Ovary (tissue), 10 donors: ENCODE measurements at places on chromosomes 13 and 19. TPM values are rescaled to one million over a fixed set of nuclear protein-coding genes. Genes with fewer than 3 reads are reported as not detected.
A peak's percentile ranks its signal among the peaks of the same experiment; 100 is the strongest.

DNA sequence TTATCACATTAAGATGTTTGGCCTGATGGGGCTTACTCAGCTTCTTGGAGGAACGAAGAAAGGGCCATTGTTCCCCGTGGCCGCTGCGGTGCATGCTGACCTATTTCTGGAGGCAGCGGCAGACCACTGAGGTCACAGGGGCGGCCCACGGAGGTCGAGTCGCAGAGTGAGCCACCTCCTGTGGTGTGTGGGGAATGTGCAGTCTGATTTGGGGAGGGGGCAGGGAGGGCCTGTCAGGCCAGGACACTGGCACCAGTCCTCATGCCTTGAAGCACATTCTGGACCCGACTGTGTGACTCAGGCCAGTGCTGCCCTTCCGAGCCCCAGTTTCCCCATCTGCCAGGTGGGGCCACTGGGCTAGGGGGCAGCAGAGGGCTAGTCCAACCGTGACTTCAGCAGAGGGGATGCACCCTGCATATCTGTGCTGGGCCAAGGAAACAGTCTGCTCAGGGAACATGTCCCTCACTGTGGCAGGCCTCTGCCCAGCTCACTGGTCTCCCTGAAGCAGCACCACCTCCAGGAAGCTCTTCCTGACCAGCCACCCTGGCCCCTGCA lies 6.3 kb downstream of the SLC7A10 start:
- H3K4me1 ChIP-seq: no peaks in the 10 kb centered on the region
- no peak overlapping the region for H3K27ac ChIP-seq
- H3K27me3 ChIP-seq: no peaks in the 10 kb centered on the region
- H3K36me3 ChIP-seq: no peaks in the 10 kb centered on the region
- no peak overlapping the region for H3K4me3 ChIP-seq

- no peak overlapping the region for H3K4me3 ChIP-seq
- DNase-seq: peak; percentile 37
- H3K36me3 ChIP-seq: no peaks in the 10 kb centered on the region
Measured at GRCh38 chr19:38691938-38692457, 44.5 kb downstream of the ACTN4 start.

DNA sequence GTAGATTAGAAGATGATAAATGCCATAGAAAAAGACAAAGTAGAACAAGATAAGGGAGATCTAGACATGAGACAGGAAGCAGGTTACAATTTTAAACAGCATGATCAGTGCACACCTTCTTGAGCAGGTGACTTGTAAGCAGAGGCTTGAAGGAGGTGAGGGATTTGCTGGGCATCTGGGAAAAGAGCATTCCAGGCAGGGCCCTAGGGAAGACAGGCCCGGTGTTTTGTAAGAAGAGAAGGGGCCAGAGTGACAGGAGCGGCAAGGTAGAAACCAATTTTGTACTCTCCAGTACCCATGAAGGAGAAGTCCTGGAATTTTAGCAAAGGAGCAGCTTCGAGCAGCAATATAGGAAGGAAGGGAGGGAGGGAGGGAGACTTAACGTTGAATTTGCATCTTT lies 296.5 kb downstream of the MZT1 start:
- H3K36me3 ChIP-seq: no peaks in the 10 kb centered on the region
- H3K27me3 ChIP-seq: no peaks in the 10 kb centered on the region
- no peaks in the 10 kb centered on the region for H3K4me1 ChIP-seq
- H3K4me3 ChIP-seq: no peak overlapping the region
- H3K27ac ChIP-seq: no peak overlapping the region

DNA sequence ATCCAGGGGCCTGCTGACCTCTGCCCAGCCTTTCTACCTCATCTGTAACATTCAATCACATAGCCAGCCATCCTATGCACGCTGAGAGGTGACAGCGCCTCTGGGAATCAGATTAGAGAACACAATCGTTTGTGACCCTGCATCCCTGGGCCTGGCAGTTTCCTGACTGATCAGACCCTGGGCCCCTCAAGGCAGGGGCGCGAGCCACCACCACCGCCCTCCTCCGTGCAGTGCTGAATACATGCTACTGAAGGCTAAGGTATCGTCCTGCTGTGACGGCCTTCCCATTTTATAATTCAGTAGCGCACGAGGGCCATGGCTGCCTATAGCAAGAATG lies 1.3 kb downstream of the TMTC4 start:
- no peaks in the 10 kb centered on the region for H3K27me3 ChIP-seq
- H3K36me3 ChIP-seq: no peaks in the 10 kb centered on the region
- peak; percentile 33 for DNase-seq
- H3K4me3 ChIP-seq: peak overlapping the region; percentile 68

The CYP4F22 gene
- not detected for total RNA-seq

The SOX1 gene
- total RNA-seq: not detected
